ENCODE measurements at places on chromosomes 3 and 15.

DNA sequence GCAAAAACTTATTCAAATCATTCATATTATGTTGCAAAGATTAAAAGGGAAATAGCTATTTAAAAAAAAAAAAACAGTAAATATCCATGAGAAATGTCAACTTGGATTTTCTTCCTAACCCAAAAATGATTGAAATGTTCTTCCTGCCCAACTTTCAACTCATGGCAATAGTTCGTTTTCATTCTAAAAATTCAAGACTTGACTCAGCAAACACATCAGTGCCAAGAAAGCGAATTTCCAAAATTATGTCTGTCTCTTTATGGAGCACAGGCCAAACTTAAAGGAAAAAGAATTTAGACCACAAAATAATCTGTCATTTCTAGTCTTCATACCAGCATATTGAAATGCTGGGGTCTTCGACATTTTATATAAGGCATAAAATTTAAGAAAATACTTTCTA, 63.7 kb downstream of the MAGI1 start:
- DNase-seq = no peak

- DNase-seq = no peak
Observed at GRCh38 chr15:59413577-59413976, 24.4 kb upstream of the FAM81A start.

DNA sequence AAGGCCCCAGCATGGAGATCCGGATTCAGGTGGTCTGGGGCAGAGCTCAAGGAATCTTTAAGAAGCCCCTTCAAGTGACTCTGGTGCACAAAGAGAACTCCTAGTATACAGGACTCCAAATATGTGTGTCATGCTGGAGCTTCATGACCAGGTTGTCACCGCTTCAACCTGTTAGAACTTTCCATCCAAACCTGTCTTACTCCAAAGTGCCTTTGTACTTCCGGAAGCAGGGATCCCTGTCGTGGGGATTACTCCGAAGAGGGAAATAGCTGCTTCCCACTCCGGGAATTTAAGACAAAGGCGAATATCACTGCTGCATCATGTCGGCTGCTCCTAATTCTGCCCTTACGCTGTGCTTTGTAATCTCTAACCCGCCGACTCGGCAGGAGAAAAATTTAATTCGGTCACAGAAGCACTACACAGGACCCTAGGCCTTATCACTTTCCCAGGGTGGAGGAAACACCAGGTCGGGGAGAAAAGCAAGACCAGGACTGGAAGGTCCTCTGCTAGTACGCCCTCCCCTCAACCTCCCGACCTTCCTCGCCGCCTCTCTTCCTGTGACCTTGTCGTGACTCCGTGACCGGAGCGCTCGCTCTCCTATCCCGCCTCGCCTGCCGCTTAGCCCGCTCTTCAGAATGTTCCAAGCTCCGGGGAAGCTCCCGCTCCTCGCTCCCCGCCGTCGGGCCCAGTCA, 730 bp downstream of the HIGD1A start:
- DNase-seq = peak; percentile 45

- no peak for DNase-seq
Observed at GRCh38 chr3:191568206-191568605, 107.2 kb downstream of the PYDC2 start.

GRCh38 chr3:114093016-114093380, 36.5 kb downstream of the QTRT2 start:
- no peak for DNase-seq

DNA sequence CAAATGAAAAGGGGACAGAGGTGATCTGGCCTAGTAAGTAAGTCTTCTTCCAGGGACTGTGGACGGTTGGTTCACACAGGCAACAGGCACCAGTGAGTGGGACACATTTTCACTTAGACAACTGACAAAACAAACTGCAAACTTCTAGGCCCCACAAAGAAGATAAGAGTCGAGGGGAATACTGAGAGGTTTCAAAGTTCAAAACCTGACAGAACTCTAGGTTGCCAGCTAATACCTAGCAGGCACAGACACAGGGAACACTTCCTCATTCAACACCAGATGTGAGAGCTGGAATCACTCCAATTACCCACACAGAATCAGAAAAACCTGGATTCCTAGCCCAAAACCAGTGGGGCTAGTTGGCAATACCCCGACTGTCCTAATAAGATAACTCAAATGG, 621.7 kb downstream of the ZPLD1 start:
- peak; percentile 36 for DNase-seq

DNA sequence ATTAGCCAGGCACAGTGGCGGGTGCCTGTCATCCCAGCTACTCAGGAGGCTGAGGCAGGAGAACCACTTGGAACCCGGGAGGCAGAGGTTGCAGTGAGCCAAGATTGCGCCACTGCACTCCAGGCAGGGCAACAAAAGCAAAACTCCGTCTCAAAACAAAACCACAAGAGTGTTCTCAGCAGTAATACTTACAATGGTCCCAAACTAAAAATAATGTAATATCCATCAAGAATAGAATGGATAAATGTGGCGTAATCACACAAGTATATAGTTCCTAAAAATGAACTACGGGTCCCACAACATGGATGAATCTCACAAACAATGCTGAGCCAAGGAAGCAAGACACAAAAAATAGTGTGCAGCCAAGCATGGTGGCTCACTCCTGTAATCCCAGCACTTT, 39.2 kb downstream of the STAG1 start:
- no peak for DNase-seq

DNA sequence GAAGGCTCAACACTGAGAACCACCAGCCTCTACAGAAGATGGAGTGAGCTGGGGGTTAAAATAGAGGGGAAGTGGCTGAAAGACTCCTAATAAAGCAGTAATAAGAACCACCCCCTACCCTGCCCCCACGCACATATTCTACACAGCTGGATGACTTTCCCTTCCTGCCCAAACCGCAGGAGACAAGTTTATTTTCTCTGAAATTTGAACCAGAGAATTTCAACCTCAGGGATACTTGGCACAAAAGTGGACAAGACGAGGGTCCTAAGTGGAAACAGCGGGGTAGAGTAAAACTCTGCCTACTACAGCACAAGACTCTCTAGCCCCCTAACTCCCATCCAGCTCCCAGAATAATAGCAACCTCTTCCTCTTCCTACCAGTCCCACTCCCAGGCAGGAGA, 28.4 kb downstream of the USF3 start:
- no peak for DNase-seq

GRCh38 chr3:175269394-175269793, 410.3 kb downstream of the NAALADL2 start:
- no peak for DNase-seq

DNA sequence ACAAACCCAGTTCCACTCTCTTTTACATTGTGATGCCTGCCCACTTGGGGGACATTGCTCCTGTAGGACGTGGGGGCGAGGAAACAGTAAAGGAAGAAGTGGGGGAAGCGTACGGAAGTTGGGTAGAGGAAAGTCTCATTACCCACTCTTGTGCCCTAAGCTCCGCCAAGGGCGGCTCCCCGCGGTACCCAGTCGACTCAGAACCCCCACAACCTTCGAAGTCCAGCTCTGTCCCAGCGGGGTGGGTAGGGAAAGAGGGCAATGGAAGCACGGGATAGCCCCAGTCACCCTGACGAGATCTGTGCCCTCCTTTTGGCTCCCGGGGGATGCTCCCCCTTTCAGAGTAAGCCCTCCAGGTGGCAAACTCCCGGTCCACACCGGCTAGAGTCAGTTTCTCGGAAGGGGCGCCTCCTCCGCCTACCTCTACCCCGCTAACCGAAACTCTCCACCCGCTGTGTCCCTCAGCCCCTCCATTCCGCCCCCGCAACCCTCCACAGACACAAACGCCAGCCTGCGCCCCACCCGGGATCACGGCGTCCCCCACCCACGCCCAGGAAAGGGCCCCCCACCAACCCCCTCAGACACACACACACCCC, 527 bp downstream of the CSNK1G1 start:
- DNase-seq = peak; percentile 12

DNA sequence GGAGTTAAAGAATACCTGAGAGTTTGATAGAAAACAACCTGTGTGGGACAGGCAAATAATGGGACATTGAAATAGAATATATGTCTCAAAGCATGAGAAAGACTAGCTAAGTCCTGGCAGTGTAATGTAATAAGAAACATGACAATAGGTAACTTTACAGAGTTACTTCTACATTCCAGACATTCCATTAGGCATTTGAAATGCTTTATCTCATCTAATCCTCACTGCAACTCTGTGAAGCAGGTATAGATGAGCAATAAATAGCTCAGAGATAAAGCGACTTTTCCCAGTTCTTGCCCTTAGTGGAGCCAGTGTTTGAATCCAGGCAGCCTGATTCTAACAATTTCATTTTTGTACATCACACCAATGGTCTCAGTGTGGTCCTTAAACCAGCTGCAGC, 76.8 kb downstream of the CPNE4 start:
- no peak for DNase-seq

DNA sequence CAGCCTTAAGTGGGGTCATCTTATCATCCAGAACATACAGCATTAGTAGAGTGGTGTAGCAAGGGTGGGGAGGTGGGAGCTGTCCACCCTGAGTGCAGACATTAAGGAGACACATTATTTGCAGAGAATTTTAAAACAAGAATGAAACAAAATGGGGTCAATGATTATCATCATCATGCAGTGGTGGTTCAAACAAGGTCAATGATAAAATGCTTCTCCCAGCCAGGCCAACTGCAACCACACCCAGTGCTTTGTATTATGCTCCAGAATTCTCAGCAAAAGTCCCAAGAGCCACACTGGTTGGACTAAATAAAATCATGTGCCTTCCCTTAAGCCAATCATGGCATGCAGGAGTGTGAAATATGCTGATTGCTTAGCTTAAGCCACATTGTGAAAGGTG, 96.7 kb upstream of the FHIT start:
- no peak for DNase-seq

DNA sequence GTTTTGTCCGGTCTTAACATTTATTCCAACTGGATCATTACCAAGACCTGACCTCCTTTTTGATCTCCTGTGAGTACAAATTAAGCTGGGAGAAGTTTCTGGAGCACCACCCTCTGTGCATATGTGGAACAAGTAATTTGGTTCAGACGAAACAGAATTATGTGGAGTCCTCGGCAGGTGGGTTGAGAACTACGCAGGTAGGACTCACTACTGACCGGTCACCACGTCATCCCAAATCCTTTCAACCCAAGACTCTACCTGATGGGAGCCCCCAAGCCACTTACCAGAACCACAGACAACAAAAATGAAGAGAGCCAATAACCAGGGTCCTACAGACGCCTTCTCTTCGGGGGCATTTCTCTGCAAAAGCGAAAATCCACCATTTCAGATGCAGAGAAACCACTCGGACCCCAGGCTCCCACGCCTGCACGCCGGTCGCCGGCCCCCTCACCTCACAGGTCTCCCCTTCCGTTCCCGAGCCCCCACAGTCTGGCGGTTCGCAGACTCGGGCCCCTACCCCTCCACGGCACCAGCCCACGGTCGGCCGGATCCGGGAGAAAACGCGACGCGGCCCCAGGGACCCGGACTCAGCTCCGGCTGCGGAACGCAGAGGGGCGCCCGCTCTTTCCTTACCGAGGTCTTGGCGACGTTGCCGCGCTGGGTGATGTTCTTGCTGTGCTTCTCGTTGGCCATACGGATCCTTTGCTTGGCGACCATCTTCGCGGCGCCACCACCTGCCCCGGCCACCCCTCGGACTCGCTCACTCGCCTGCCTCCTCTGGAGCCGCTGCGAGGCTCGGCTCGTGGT, 674 bp downstream of the SERP1 start:
- peak; percentile 4 for DNase-seq

GRCh38 chr15:78085928-78086327, 6.4 kb upstream of the SH2D7 start:
- no peak for DNase-seq

DNA sequence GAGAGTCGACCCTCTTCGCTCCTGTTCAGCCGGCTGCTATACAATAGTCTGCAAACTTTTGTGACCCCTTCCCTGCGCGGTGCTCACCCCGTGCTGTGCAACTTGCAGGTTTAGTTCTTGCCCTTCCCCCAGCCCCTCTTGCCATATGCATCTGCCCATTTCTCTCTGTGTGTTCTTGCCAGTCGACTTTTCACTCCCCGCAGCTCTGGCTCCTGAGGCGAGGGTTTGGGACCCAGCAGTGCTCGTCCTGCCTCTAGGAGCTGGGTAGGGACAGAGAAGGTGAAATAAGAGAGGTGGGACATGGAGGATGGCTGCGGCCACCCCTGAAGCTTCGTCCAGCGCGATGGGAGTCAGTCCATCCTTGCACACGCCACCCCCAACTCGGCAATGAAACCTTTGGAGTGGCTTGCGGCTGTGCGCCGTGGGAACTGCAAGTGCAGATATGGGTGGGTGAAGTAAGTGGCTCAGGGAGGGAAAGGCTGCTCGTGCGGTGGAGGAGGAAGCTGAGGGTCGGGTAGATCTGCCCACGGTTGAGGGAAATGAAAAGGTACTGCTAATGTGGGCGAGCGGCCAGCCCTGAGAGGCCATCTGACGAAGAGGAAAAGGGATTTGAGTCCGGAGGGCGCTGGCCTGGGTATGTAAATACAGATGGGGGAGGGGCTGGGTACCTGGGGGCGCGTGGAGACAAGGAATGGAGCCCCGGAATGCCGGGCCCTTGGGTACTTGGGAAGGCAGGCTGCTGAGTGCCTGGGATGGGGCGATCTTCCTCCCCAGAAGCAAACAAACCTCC, 1.0 kb downstream of the LRRC3B start:
- no peak for DNase-seq

GRCh38 chr15:66186049-66186825, 67.3 kb downstream of the MEGF11 start:
- no peak for DNase-seq

- DNase-seq = no peak
Observed at GRCh38 chr15:91916051-91916450, 62.5 kb downstream of the SLCO3A1 start.

- DNase-seq = no peak
Observed at GRCh38 chr3:181616088-181617070, 95.3 kb upstream of the SOX2 start.

DNA sequence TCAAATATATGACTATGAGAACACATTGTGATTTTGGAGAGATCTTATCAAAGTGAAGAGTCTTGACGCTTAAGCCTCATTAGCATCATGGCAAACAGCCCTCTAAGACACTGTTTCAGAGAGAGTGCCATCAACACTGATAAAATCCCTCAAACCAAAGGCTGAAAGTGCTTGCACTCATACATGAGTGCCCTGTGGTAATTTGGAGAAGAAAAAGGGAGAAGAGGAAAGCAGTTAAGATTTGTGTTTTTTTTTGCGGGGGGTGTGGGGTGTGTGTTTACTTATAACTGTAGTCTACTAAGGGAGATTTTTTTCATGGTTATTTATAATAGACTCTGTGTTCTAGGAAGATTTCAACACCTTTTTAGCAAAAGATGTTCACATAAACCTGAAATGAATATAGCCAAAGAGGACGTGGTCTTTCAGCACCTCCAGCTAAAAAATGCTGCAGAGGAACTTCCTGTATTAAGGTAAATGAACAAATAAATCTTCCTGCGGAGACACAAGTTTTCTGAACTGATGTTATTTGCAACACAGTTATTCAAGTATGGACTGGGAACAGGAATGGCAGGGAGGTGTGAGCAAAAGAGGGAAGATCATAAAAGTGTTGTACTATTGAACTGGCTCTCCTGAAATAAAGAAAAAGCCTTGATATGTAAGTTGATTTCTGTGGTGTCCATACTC, 81.9 kb upstream of the TGFBR2 start:
- DNase-seq = no peak

All from HuH-7 (cell line).